Left renal cortex interstitium (tissue), 4 donors: ENCODE measurements at places on chromosomes 6 and 20. TPM values are rescaled to one million over a fixed set of nuclear protein-coding genes. Genes with fewer than 3 reads are reported as not detected.
A peak's percentile ranks its signal among the peaks of the same experiment; 100 is the strongest.

GRCh38 chr6:168216117-168216516, 103.5 kb downstream of the DACT2 start:
- no peak for DNase-seq

DNA sequence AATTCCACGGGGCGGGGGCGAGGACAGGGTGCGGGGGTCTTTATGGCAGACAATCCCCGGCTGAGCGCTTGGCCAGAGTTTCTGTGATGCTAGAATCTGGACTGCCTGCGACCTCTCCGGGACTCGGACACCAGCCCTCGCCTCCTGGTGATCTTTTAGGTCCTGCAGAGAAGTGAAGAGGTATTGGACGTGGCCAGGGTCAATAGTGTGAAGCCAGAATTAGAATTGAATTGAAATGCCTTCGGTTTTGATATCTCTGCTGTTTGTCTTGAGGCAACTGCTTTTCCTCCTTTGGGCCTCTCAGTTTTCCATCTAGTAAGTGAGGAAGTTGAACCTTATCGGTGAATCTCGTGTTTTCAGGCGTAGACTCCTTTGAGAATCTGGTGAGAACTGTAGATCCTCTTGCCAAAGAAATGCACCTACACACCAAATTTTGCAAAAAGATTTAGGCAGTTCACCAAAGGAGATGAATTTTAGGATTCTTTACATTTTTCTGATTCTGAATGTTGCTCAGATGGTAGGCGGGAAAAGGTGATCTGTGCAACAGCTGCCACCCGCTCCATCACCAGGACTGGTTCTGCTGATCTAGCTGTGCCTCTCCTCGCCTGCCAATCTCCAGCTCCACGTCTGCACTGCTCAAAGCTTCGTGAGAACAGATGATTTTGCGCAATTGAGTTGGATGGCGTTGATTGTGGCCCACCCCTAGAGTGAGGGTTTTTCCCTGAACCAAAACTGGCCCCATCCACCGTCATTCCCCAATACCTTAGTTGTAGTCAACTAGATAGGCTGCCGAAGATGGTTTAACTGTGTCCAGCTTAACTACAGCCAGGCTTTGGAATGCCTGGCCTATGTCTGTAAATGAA, 837 bp upstream of the OSER1 start:
- DNase-seq = no peak

GRCh38 chr6:109164331-109164730, 69.0 kb downstream of the CEP57L1 start:
- DNase-seq = no peak

GRCh38 chr20:54290636-54291035, 82.7 kb downstream of the PFDN4 start:
- no peak for DNase-seq

GRCh38 chr20:11053310-11053709, 379.5 kb upstream of the JAG1 start:
- DNase-seq = no peak

DNA sequence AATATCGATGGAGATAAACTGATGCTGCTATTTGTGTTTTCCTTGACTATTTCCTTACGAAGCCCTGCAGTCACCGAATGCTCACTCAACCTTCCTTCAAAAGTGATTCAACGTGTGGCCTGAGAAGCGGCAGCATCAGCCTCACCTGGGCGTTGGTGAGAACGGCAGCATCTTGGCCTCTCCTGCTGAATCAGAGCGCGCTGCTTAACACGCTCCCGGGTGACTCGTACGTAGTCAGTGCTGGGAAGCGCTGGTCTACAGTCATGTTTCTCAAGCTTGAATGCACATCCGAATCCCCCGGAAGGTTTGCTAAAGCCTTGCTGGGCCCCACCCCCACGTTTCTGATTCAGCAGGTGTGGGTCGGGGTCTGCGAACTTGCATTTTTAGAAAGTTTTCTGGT, 214.1 kb upstream of the RREB1 start:
- DNase-seq = no peak

- DNase-seq = no peak
These were observed 574.4 kb downstream of the PRKN start for GRCh38 chr6:162153120-162153519.

- no peak for DNase-seq
These were observed 554.0 kb upstream of the NOX3 start for GRCh38 chr6:156009656-156010055.

GRCh38 chr20:16301986-16302385, 271.3 kb downstream of the KIF16B start:
- no peak for DNase-seq

HSPA1L gene
- 4.0 TPM for polyA plus RNA-seq

DNA sequence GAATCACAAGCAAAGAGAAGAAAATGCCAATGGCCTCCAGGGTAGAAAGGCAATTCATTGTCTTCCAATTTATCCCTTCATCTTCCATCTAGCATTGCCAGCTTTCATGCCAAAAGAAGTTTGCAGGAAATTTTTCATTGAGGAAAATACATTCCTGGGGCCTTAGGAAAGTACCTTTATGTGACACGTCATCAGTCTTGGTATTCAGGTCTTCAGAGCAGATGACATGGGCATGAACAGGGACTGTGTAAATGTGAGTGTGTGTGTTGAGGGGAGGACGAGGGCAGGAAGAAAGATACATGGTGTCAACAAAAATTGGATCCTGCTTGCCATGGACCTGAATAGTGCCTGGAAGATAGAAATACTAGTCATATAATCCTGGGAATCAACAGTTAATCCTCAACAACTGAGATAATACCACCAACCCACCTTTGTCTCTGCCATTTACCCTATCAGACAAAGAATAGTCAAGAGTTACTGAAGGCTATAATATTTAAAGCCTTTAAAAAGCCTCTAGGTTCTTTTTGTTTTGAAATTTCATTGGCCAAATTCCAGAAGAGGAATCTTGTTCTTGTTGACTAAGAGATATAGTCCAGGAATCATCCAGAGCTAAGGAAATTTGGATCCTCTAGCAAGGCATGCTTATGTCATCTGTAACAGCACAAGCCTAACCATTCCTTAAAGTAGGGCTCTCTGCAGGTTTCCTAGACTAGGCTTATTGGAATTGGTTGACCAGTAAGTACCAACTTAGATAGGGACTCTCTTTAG, 405.8 kb upstream of the SASH1 start:
- no peak for DNase-seq

- DNase-seq = no peak
These were observed 8.7 kb downstream of the TRIM38 start for GRCh38 chr6:25971187-25971821.

LHFPL5 gene
- polyA plus RNA-seq = 0.07 TPM

- no peak for DNase-seq
These were observed 115.6 kb upstream of the B3GAT2 start for GRCh38 chr6:71072508-71072907.

RUNX2 gene
- polyA plus RNA-seq = 2.9 TPM

- DNase-seq = no peak
These were observed 65.8 kb upstream of the SLC22A1 start for GRCh38 chr6:160055813-160056212.

- DNase-seq = no peak
These were observed 73.8 kb downstream of the CDK19 start for GRCh38 chr6:110741517-110741916.

CDSN gene
- not detected for polyA plus RNA-seq

DNA sequence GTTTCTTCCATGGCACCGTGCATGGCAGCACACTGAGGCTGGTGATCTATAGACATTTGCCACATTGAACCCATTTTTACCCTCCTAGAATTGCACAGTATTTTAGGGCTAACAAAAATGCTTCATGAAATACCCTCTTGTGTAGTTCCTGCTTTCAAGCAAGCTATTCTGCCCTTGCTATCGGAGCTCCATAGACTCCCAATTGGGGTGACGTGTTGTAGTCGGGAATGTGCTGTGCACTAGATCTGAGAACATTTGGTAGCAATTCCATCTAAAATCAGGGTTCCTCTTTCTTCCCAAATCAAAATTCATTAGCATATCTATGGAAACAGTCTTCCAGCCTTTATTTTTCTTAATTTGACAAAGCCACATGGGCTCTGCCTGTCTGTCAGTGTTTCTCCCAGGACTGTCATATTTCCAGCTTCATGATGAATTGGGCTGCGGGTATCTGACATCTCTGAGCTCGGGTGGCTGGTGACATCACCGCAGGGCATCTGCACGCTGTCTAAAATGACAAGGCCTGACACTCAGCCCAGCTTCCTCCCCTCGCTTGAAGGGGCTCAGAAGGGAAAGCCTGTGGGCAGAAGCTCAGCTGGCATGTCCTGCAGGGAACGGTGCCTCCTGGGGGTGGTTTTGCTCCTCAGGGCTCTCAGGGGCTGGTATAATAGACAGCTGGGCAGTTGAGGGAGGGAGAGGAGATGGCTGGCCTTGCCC, 406.4 kb downstream of the QKI start:
- no peak for DNase-seq

APCDD1L gene
- polyA plus RNA-seq = 19.5 TPM

GRCh38 chr6:22828179-22829062, 259.1 kb downstream of the HDGFL1 start:
- DNase-seq = peak; percentile 59

GRCh38 chr6:149007846-149008245, 261.0 kb downstream of the UST start:
- DNase-seq = no peak

CRISP3 gene
- 0.34 TPM for polyA plus RNA-seq

GRCh38 chr6:437037-437392, 45.5 kb downstream of the IRF4 start:
- DNase-seq = no peak

- no peak for DNase-seq
These were observed 18.1 kb upstream of the SNRPB2 start for GRCh38 chr20:16711661-16712258.

IYD gene
- 4.3 TPM for polyA plus RNA-seq

CGA gene
- polyA plus RNA-seq = 2.4 TPM

GRCh38 chr6:170084166-170084730, 206.6 kb downstream of the DLL1 start:
- no peak for DNase-seq

RBM39 gene
- 707 TPM for polyA plus RNA-seq

PAX1 gene
- not detected for polyA plus RNA-seq

GRCh38 chr6:154538640-154539191, 28.2 kb upstream of the CNKSR3 start:
- no peak for DNase-seq

- no peak for DNase-seq
These were observed 9.3 kb downstream of the PSMA7 start for GRCh38 chr20:62133864-62134263.

- DNase-seq = no peak
These were observed 50.6 kb upstream of the FBXO30 start for GRCh38 chr6:145865175-145865574.

- DNase-seq = no peak
These were observed 178.8 kb upstream of the PRDM1 start for GRCh38 chr6:105907301-105907700.

DNA sequence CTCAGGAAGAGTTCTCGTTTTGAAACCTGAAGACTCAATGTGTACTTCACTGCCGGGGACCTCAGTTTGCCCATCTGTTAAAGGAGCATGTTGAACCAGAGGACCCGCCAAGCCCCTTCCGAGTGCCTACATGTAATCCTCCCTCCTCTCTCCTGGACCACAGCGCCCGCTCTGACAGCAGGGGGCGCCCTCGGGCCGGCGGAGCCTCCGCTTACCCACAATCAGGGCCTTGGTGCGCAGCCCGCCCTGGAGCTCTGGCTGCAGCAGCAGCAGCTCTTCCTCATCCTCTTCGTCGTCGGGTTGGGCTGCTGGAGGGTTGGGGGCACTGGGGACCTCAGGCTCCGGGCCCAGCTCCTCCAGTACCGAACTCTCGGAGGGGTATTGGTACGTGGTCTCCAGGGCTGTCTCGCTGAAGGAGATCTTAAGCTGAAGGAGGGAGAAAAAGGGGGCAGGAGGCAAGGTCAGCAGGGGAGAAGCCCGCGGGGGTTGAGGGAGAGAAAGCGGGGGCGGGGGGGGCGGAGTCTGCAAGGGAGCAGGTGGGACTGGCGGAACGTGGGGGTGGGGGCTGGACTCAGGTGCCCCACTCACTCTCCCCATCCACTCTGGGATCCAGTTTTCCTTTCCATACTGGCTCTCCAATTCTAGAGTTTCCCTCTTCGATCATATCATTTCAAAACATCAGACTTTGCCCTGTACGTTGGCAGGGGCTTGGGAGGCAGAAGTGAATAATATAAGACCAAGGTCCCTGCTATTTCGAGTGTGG, 6.3 kb upstream of the DHX16 start:
- DNase-seq = no peak

- no peak for DNase-seq
These were observed 46.3 kb upstream of the CD93 start for GRCh38 chr20:23132293-23132929.

PEDS1 gene
- 23.9 TPM for polyA plus RNA-seq

PRR3 gene
- polyA plus RNA-seq = 38.6 TPM

SMLR1 gene
- polyA plus RNA-seq = 1.9 TPM

DNA sequence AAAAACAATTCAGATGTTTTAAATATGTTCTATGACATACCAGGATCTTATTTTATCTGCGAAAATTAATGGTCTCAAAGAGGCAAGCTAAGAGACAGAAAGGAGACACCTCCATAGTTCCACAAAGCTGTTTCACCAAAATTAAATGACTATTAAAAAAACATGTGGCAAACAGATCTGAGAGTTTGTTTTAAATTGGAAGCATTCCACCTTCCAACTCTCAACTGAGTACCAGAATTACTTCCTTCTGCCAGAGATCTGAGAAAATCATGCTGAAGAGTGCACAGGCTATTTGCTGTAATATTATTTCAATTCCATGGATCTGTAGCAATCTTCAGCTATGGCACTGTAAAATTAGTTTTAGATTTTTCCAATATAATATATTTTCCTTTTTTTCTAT, 669.5 kb upstream of the MARCKS start:
- no peak for DNase-seq

- no peak for DNase-seq
These were observed 19.5 kb upstream of the MAP3K4 start for GRCh38 chr6:160972111-160972510.

DNA sequence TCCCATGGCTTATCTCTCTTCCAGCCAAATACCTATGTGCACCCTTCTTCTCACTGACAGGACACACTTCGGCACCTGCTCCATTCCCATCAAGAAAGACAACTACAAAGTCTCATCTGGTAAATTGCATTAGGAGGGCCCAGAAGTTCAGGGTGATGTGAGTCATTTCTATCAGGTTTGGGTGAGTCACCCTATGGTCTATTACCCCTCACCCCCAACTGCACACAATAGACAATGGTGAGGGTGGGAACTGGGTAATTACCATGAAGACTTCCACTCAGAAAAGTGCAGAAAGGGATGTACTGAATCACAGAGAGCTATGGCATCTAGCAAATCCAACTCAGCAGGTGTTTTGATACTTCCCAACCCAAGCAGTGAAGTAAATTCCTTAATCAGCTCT, 54.8 kb downstream of the OPN5 start:
- no peak for DNase-seq

DNA sequence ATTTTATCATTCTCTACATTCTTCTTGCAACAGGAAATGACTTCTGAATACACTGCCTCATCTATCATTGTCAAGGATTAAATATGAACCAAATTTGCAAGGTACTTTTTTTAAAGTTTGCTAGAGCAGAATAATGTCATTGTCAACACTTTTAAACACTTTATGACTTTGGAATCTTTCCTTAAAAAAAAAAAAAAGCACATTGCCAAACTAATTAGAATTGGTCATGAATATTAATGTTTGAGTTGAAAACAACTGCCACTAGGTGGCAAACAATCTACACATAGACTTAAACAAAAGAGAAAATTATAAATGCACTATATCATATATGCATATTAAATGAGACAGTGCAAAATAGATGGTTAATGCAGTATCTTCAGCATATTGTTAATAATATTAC, 32.5 kb upstream of the TMEM244 start:
- no peak for DNase-seq

ADGRF5 gene
- polyA plus RNA-seq = 34.2 TPM

GRCh38 chr6:166770216-166771116, 143.4 kb upstream of the RPS6KA2 start:
- DNase-seq = no peak
